ENCODE measurements at places on chromosomes 1 and 21.

DNA sequence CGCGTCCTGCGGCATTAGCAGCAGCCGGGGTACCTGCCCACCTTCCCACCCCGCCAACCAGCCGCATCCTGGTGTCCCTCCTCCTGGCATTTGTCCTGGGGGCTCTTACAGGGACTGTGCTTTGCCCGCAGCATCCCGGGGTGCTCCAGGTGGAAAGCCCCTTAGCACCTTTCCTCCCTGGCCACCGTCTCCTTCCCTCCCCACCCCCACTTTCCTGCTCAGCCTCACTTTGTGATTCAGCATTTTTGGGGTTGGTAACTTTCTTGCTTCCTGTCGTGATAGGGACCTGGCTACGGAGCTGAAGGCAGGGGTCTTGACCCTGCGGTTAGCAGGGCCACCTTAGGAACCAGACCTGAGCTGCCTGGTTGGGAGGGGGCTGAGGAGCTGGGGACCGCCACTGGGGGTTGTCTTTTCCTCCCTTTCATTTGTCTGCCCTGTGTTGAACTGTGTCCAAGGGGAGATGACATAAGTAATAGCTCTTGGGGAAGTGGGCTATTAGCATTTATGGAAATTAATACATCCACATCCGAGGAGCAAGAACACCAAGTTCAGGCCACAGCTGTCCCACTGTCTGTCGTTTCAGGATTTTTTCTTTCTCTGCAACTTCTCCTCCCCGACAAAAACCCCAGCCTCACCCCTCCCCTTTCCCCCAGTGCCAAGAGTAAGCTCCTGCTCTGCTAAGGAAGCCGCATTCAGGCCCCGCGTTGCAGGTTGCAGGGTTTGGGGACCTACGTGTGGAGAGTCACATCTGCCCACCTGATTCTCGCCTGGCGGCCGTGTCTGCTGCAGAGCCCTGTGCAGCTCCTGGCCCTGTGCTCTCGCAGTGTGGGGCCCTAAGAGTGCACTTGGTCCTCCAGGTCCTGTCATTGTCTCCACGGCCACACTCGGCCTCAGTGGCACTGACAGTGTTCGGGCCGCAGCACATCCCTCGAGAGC is 1.6 kb upstream of the NPHP4 start:
- DNase-seq = no peak

DNA sequence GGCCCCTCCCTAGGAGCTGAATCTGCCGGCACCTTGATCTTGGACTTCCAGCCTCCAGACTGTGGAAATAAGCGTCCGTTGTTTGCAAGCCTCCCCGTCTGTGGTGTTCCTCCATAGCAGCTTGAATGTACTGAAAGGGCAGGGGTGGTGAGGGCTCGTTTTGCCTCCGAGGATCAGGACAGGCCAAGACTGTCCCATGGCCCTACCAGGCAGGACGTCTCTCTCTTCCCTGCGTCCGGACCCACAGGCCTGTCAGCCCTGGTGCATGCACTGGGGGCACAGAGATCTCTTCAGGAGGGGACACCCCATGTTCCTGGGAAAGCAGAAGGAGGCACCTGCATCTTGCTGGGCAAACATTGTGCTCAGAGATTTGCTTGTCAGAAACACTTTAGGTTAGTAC is 156.3 kb upstream of the C1orf174 start:
- no peak for DNase-seq

DNA sequence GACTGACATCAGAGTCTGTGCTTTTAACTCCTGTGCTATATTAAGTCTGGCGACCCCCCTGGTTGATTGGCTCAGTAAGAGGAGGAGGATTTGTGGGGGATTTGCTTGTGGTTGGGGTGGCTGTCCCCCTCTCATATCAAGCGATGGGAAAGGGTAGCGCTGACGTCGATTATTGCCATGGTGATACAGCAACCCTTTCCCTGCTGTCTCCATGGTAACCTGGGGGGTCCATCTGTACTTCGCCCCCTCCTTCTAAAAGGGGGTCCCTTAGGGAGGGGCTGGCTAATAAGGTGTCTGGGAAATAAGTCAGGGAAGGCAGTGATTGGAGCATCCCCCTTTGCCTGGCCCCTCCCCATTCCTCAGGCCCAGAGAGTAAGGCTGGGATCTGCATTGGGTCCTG is 4.7 kb downstream of the FAM229A start:
- no peak for DNase-seq

GRCh38 chr1:152170287-152170905 is 11.4 kb upstream of the RPTN start:
- no peak for DNase-seq

GRCh38 chr1:6953907-6954364 is 168.7 kb downstream of the CAMTA1 start:
- DNase-seq = no peak

GRCh38 chr1:45926330-45926729 is 122.9 kb downstream of the MAST2 start:
- DNase-seq = no peak

DNA sequence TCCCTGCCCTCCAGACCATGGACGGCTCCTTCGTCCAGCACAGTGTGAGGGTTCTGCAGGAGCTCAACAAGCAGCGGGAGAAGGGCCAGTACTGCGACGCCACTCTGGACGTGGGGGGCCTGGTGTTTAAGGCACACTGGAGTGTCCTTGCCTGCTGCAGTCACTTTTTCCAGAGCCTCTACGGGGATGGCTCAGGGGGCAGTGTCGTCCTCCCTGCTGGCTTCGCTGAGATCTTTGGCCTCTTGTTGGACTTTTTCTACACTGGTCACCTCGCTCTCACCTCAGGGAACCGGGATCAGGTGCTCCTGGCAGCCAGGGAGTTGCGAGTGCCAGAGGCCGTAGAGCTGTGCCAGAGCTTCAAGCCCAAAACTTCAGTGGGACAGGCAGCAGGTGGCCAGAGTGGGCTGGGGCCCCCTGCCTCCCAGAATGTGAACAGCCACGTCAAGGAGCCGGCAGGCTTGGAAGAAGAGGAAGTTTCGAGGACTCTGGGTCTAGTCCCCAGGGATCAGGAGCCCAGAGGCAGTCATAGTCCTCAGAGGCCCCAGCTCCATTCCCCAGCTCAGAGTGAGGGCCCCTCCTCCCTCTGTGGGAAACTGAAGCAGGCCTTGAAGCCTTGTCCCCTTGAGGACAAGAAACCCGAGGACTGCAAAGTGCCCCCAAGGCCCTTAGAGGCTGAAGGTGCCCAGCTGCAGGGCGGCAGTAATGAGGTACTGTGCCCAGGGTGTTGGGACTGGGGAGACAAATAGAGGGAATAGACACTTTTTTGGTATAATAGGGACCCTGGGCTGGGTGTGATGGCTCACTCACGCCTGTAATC is 1.0 kb downstream of the ZBTB48 start:
- peak; percentile 20 for DNase-seq

DNA sequence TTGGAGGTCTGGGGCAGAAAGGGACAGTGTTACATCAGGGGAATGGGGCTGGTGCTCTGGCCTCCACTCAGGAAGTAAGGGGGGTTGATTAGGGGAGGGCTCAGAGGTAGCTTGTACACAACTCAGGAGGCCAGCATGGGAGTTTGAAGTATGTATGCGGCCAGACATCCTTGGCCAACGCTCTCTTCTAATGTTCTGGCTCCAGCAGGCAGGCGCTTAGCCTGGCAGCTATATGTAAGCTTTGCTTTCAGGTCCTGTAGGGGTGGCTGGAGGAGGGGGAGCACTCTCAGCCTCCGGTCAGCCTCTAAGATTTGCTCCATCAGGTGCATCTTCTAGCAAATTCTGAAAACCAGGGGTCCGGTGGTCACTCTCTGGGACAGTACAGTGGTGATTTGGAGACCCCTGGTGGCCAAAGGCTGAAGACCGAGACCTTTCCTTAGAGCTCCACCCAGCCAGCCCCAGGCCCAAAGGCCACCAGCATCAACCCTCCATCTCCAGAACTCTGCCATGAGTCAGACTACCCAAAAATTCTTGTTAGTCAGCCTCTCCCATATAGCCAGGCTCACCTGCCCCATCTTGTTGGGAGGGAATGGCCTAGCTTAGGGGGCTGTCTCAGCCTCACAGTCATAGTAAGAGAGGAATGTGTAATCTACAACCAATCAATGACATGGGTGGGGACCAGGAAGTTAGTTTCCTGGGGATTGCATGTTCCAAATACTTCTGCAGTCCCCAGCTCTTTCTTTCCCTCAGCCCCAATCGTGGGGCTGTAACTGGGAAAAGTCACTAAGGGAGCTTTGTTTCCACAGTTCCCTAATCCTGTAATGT is 9.7 kb upstream of the COL8A2 start:
- no peak for DNase-seq

DNA sequence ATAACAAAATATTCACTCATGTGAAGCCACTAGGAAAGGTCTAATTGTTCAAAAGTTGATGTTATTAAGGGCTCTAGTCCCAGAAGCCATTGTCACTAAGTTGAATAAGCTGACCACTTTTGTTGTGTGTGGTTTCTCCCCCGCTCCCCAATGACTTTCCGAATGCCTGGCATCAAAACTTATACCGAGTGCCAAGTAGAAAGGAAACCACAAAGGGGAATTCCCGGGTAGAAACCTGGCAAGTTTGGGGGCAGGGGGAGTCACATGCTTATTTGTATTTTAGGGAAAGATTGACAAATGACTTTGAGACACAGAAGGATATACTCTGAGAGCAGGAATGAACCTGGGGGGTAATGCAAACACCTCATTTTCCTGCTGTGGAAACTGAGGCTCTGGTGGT is 154.1 kb downstream of the TGFBR3 start:
- peak; percentile 50 for DNase-seq
